ENCODE measurements at places on chromosomes 12 and 14.

GRCh38 chr14:99185436-99186068 is 86.4 kb downstream of the BCL11B start:
- no peak for DNase-seq

GRCh38 chr12:124713436-124714082 is 146.1 kb upstream of the NCOR2 start:
- no peak for DNase-seq

DNA sequence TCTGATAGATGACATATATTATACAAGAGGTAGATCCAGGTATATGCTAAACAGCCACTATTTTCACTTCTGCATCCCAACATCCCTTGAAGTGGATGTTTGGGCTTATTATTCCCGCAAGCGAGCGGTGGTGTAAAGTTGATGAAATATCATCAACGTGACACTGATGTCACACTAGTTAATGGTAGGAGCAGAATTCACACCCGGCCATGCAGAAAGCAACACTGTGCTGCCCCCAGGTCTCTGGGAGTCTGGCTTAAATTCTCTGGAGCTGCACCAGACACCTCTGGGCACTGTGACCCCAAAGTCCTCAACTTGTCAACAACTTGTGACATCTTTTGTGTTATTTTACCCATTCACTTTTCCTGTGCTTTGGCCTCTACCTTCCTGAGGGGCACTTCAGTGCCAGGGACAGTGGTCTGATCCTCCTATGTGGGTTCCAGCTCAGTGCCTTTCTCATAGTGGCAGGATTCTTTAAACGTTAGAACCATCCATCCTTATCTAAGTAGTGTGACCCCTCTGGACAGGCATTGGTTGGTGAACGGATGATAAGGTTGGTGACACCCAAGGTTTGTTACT is 952 bp downstream of the DRAM1 start:
- DNase-seq = no peak

DNA sequence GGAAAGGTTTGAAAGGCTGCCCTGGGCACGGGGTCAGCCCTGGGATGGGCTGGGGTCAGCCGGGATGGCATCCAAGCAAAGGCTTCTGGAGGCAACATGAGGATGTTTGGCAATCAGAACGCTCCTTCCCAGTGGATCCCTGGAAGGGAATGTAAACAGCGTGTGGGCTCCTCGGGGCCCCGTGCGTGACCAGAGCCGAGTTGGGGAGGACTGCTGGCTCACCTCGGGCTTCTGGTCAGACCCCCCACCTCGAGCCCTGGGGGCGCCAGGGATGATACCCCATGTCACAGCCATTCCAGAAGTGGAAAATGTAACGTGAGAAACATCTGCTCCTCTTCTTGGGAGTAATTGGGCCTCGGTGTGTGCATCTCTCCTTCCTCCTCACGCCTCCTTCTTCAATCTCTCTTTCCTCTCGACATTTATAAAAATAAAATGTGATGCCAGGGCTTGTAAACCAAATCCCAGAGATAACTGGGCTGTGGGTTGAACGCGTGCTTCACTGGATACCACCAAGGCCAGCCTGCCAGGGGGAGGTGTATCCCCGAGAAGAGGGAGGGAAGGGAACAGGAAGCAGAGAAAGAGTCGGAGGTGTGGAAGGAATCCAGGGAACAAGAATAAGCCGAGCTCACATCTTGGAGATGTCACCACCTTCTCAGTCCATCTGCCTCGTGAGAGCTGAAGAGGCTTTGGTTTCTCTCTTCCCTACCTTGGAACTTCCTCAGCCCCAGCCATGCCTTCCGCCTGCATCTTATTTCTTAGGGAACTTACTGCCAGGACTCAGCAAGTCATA is 144.8 kb downstream of the NUAK1 start:
- no peak for DNase-seq

DNA sequence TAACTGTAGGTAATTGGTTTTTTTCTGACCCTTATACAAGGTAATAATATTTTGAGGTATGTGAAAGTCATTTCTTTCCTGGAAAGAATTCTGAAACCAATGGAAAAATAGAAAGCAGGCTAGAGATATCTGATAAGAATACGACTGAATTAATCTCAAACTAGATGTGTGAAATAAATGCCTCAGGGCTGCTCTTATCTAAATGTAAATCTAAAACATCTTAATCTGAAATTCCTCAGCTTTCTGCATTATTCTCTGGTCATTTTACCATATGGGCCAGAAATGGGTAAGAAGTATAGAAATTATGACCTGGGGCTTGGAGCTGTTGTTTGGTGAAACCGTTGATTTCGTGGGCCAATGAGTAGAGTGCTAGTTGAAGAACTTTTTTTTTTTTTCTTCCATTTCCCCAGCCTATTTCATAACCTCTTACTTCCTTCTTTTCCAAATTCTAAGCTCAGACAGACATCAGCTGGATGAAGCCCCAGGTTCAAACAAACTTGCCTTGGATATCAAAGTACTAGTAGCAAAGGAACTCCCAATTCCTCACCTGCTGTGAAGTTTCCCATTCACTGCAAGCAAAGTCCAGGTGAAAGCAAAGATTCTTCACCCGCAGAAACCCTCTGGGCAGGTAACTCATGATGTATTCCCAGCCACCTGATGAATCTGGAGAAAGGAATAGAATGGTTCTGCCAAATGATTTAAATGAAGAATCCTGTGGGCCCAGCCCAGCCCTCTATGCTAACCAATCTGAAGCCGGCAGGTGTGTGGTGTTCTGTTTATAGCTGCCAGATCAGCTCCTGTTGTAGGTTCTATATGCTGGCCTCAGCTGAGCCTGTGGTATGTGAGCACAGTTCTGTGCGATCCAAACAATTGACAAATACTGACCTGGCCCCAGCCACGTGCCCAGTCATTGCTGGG is 9.7 kb upstream of the FOS start:
- no peak for DNase-seq

GRCh38 chr12:116384691-116385485 is 107.4 kb upstream of the MED13L start:
- no peak for DNase-seq

GRCh38 chr12:53217931-53218307 is 10.9 kb upstream of the ITGB7 start:
- no peak for DNase-seq

- no peak for DNase-seq
These were observed 11.4 kb upstream of the AACS start for GRCh38 chr12:125053821-125054220.

DNA sequence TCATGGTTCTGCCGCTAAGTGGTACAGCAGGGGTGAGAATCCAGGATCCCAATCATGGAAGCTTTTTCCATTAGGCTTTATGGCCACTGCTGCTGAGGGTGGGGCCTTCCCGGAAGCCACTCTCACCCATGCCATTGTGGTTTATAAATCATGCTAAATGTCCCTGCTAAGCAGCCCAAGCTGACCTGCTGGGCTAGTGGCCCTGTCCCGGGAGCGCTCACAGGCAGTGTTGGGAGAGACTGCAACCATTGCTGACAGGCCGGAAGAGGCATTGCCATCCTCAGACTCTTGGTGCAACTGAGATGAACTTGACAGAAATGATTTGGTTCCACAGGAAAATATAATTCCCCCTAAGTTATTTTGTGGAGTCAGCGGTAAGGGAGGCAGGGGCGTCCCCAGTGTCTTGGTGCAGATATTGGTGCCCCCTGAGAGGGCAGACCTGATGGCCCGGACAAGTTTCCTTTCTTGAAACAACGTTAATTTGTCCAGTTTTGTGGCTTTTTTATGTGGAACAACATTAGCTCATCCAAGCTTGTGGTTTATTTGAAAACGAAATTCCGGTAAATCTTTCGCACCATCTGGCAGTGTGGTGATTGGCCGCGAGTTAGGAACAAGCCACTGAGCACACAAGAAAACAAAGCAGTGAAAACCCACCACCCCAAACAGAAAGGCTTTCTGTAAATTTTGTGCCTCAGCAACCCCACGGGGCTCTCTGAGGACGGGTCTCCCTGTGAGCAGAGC is 82.3 kb downstream of the SSPN start:
- DNase-seq = no peak

- no peak for DNase-seq
These were observed 145.5 kb upstream of the CDKN3 start for GRCh38 chr14:54251356-54251755.

DNA sequence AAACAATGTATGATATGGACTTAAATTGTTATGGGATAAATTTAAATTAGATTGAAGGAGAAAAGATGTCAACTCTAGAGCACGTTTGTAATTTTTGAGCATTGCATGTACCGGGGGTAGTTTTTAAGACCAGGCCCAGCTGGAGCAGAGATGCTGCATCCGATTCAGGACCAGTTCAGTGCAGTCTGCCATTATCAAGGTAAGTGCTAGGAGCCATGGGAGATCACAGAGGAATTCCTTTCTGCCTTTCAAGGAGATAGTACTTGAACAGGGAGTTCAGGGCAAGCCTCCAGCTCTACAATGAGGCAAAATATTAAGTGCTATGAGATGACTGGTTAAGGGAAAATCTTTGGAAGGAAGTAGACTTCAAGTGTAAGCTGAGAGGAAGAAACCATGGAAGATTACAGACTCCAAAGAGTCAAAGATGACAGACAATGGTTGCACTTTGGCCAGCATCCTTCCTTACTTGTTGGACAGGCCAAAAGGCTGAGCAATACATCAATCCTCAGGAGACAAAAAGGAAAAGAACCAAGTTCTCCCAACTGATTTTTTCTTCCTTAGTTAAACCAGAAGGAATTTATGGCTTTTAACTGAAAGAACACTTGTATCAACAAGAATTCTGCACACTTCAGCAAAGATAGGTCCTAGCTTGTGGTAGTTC is 113.2 kb upstream of the HIF1A start:
- no peak for DNase-seq

DNA sequence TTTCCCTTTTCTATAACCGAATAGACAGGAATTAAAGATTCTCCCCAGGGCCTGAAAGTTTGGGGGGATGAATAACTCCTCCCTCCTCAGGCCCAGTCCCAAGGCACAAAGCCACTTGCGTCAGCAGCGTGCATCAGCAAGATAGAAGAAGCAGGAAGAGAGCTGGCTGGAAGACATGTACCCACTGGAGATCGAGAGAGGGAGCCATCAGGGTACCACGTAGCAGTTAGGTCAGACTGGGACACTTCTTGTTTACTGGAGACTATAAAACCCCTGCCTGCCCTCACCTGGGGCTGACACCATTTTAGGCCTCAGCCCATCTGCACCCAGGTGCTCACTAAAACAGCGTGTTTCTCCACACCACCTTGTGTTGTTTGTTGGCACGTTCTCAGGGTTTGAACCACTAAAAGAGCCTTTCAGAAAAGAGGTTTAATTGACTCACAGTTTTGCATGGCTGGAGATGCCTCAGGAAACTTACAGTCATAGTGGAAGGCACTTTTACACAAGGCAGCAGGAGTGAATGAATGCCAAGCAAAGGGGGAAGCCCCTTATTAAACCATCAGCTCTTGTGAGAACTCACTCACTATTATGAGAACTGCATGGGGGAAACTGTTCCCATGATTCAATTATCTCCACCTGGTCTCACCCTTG is 93.2 kb downstream of the TMTC3 start:
- no peak for DNase-seq
